ENCODE measurements at places on chromosomes 7 and 10. TPM values are rescaled to one million over a fixed set of nuclear protein-coding genes. Genes with fewer than 3 reads are reported as not detected.

NEBL gene
- 16.6 TPM for total RNA-seq

DNA sequence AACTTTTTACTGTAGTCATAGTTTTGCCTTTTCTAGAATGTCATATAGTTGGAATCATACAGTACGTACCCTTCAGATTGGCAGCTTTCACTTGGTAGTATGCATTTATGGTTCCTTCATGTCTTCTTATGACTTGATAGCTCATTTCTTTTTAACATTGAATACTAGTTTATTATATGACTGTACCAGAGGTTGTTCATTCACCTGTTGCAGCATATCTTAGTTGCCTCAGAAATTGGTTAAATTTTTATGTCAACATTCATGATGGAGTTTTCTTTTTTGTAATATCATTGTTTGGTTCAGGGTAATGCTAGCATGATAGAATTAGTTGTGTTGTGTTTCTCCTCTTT, 94.8 kb upstream of the CDK13 start:
- H3K27ac ChIP-seq, result no peak overlapping the region
- H3K4me3 ChIP-seq, result no peak overlapping the region
- no peak for DNase-seq
- H3K36me3 ChIP-seq, result no peaks in the 10 kb centered on the region
- H3K27me3 ChIP-seq, result no peaks in the 10 kb centered on the region
- H3K4me1 ChIP-seq, result no peaks in the 10 kb centered on the region

DNA sequence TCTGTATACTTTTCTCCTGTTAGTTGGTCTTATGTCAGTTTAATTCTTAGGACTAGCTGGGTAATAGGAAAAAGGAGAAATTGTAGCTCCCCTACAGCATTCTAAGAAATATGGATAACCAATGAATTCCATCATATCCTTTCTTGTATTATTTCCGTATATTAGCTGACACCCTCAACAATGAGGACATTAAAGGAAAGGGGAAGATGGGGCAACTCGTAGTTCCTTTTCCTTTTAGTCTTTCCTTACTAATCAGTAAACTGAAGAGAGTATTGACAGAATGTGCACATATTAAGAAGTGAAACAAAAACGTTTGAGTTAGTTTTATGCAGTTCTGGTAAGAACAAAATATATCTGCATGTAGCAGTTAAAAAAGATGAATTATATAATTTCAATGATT, 35.1 kb upstream of the C10orf67 start:
- H3K27me3 ChIP-seq, result no peaks in the 10 kb centered on the region
- no peaks in the 10 kb centered on the region for H3K4me1 ChIP-seq
- no peak for DNase-seq
- no peaks in the 10 kb centered on the region for H3K36me3 ChIP-seq
- no peak overlapping the region for H3K27ac ChIP-seq

ZNF398 gene
- total RNA-seq, result 14.1 TPM

GRCh38 chr7:151784853-151785680, 91.8 kb downstream of the PRKAG2 start:
- H3K4me3 ChIP-seq, result no peak overlapping the region
- no peaks in the 10 kb centered on the region for H3K27me3 ChIP-seq
- H3K36me3 ChIP-seq, result no peaks in the 10 kb centered on the region
- no peak for DNase-seq

C10orf71 gene
- not detected for total RNA-seq

- H3K4me3 ChIP-seq, result no peak overlapping the region
- no peaks in the 10 kb centered on the region for H3K36me3 ChIP-seq
- no peak for DNase-seq
- peaks cover 66% of the 10 kb centered on the region for H3K27me3 ChIP-seq
- no peak overlapping the region for H3K27ac ChIP-seq
- no peaks in the 10 kb centered on the region for H3K4me1 ChIP-seq
Observed at GRCh38 chr10:77319557-77319956, 318.1 kb downstream of the KCNMA1 start.

ITPRID1 gene
- not detected for total RNA-seq

MGAM2 gene
- total RNA-seq, result 0.05 TPM

DNA sequence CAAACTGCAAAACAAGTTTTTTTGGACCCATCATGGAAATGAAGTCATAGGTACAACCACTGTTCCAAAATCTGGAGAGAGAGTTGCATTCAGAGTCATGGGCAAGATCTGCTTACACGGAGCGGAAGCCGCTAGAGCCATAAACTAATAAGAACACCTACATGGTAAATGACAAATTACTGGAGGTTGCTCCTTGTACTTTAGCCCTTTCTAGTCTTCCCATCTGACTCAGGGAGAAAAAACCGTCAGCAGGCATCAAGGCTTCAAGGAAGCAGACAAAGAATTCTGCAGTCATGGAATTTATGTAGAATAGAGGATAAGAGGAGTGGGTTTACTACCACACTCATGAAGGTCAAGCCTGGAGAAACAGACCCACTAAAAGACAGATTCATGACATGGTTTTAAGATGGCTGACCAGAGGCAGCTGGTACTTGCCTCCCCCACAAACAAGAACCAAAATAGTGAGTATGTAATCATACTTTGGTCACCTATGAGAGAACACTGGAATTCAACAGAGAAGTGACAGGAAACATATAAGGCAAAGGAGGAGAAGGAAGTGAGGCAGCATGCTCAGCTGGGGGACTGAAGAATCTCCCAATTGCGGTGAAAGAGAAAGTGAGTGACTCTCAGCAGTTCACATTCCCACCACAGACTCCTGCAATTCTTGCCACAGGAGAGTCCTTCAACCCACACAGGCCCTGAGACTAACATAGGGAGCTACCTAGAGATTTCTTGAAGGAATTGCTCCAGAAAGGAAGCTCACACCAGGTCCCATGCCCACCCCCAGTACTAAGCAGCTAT, 42.4 kb upstream of the ASAH2 start:
- no peak overlapping the region for H3K27ac ChIP-seq
- H3K27me3 ChIP-seq, result no peaks in the 10 kb centered on the region
- H3K4me1 ChIP-seq, result no peaks in the 10 kb centered on the region
- H3K4me3 ChIP-seq, result no peak overlapping the region
- H3K36me3 ChIP-seq, result no peaks in the 10 kb centered on the region

NPVF gene
- not detected for total RNA-seq

DNA sequence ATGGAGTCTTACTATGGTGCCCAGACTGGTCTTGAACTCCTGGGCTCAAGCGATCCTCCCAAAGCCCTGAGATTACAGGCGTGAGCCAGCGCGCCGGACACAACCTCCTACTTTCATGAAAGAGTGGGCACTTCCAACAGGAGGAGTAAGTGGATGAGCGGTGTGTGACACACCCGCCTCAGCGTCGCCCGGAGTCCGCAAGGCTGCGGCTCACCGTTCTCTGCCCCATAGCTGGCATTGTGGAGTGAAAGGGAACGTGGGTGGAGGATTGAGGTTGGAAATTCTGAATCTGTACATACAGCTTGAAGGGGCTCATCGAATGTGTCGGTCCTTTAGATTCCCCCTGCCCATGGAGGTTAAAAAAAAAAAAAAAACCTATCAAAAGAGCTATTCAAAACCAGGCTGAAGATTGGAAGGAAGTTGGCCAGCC, 524 bp upstream of the PRXL2A start:
- H3K36me3 ChIP-seq, result no peaks in the 10 kb centered on the region
- H3K27ac ChIP-seq, result peak overlapping the region; percentile 63
- DNase-seq, result peak; percentile 37

GRCh38 chr10:32972929-32973328, 14.9 kb upstream of the ITGB1 start:
- no peak for DNase-seq
- no peaks in the 10 kb centered on the region for H3K36me3 ChIP-seq
- H3K27me3 ChIP-seq, result no peaks in the 10 kb centered on the region
- H3K4me3 ChIP-seq, result no peak overlapping the region
- H3K4me1 ChIP-seq, result peaks cover 23% of the 10 kb centered on the region
- no peak overlapping the region for H3K27ac ChIP-seq

SAMD9L gene
- total RNA-seq, result 0.15 TPM

DNA sequence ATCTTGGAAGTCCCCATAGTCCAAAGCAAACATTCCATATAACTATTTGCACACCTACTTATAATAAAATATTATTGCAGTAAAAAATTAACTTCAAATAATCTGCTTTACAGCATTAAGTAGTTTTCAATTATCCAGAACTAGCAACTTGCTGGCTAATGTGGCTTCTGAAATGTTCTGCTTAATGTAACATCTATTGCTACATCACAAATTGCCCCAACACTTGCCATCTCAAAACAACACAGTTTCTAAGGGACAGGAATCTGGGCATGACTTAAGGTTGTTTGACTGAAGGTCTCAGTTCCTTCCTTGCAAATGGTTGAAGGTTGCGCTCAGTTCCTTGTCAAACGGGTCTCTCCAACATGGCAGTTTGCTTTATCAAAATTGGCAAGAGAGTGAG, 378.5 kb upstream of the SEMA3C start:
- DNase-seq, result no peak
- no peak overlapping the region for H3K27ac ChIP-seq
- H3K27me3 ChIP-seq, result no peaks in the 10 kb centered on the region

GRCh38 chr10:8026349-8027259, 27.9 kb upstream of the GATA3 start:
- H3K27me3 ChIP-seq, result no peaks in the 10 kb centered on the region
- no peak overlapping the region for H3K27ac ChIP-seq
- no peaks in the 10 kb centered on the region for H3K36me3 ChIP-seq
- DNase-seq, result no peak
- H3K4me1 ChIP-seq, result no peaks in the 10 kb centered on the region
- H3K4me3 ChIP-seq, result no peak overlapping the region

DNA sequence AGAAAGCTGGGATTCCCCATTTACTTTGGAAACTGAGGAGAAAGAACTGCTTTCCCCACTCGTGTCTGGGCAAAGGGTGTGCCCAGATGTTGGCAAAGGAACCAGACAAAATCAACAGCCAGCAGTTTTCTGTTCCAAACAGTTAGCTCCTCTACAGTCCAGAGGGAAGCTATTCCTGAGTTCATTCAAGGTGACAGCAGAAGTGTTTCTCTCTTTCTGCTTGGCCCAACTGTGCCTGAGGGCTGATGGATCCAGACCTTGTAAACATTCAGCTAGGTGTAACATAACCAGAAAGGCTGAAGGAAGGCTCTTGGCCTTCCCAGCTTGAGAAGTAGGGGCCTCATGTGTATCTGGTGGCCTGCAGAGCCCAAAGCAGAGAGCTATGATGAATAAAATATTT, 7.0 kb upstream of the ALDH18A1 start:
- no peak overlapping the region for H3K27ac ChIP-seq
- no peaks in the 10 kb centered on the region for H3K4me1 ChIP-seq
- no peaks in the 10 kb centered on the region for H3K36me3 ChIP-seq
- DNase-seq, result no peak

TMEM229A gene
- not detected for total RNA-seq

SCART1 gene
- 3.7 TPM for total RNA-seq

DNA sequence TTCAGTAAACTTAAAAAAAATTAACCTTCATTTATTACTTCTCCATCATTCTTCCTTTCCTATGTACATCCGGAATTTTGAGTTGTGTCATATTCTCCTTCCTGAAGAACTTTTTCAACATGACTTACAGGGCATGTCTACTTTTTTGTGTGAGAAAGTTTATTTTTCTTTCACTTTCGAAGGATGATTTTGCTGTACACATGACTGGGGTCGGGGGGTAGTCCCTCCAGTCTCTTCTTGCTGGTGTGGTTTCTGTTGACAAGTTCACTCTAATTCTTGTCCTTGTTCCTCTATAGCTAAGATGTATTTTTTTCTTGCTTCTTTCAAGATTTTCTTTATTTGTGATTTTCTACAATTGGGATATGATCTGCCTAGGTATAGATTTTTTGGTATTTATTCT, 55.8 kb downstream of the INPP5A start:
- H3K4me1 ChIP-seq, result peaks cover 8% of the 10 kb centered on the region
- no peaks in the 10 kb centered on the region for H3K27me3 ChIP-seq
- no peak overlapping the region for H3K4me3 ChIP-seq
- no peaks in the 10 kb centered on the region for H3K36me3 ChIP-seq
- no peak for DNase-seq

DNA sequence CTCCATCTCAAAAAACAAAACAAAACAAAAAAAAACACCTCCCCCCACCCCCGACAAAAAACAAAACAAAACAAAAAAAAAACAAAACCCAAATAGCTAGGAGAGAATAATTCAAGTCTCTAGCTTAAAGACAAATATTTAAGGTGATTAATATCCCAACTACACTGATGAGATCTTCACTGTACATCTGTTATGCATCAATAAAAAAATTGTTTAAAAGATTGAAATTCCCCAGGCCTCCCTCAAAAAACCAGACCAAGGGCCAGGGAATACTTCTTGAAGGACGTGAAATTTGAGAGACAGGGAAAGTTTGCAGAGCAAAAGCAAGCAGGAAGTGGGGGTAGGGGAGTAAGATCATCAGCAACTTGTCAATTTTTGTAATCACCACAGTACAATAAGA, 232.6 kb downstream of the REEP3 start:
- H3K36me3 ChIP-seq, result no peaks in the 10 kb centered on the region
- no peak overlapping the region for H3K27ac ChIP-seq
- H3K4me3 ChIP-seq, result no peak overlapping the region
- no peak for DNase-seq

DNA sequence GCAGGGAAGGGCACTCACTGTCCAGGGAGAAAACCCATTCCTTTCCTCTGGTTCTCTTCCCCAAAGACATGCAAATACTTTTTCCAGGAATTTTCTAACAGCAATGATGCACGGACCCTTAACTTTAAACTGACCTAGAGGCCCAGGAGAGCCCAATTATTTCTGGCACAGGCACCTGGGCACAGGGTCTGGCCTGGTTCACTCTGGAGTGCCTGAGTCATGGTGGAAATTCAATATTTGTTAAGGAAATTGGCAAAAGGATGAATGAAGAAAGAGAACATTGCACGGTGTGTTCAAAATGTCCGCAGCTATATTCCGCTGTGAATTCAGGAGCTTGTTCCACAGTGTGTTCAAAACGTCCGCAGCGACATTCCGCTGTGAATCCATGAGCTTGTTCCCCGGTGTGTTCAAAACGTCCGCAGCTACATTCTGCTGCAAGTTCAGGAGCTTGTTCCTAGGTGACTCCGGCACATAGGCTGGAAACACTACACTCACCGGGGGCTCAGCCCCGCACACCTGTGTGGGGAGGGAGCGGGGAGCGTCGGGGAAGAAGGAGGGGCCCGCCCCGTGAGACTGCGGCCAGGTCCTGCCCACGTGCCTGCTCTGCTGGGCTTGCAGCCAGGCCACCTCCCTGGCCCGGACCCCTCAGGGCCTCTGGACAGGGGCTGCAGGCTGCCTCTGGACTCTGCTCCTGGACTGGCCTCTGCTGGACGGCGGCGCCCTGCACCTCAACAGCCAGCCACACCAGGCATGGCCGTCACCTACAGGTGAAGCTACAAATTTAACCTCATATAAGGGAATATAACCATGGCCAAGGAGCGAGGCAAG, 72.0 kb upstream of the FAM20C start:
- H3K27ac ChIP-seq, result no peak overlapping the region
- DNase-seq, result no peak
- no peaks in the 10 kb centered on the region for H3K4me1 ChIP-seq
- H3K27me3 ChIP-seq, result peaks cover 5% of the 10 kb centered on the region

GRCh38 chr7:84923348-84923747, 263.5 kb downstream of the SEMA3D start:
- H3K36me3 ChIP-seq, result no peaks in the 10 kb centered on the region
- no peak overlapping the region for H3K4me3 ChIP-seq
- H3K27ac ChIP-seq, result no peak overlapping the region

CPA5 gene
- not detected for total RNA-seq
